ENCODE measurements at places on chromosomes 7 and 10.
A peak's percentile ranks its signal among the peaks of the same experiment; 100 is the strongest.

DNA sequence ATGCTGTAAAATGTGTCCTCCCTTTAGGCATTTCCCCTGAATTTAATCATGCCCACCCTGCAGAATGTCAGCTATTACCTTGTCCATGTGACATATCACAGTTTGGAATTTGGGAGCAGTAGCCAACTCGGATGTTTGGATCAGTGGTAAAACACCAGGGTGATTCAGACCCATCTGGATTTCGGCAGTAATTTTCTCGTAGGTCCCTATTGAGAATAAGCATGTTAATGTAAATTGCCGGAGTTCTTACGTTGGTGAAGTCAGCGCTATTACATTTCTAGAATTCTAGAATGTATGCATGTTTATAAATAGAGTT lies 44.1 kb downstream of the HGF start:
- peak; percentile 26 for DNase-seq

DNA sequence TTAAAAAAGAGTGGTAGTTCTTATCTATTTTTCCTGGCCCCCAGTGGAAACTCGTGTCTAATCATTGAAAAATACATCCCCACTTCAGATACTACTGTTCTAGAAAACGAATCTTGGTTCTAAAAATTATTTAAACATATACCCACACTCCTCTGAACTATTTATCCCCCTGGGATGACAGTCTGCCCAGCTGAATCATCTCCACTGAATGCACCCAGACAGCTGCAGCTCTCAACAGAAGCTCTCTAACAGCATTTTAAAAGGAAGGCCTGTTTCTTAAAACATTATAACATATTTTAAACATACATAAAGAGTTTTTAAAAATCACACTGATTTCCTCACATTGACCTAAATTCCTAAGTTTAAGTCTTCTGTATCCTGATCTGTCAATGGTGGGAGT lies 544.6 kb upstream of the PHF14 start:
- peak; percentile 64 for DNase-seq

GRCh38 chr7:159027056-159027788 lies 117.4 kb downstream of the VIPR2 start:
- peak; percentile 66 for DNase-seq

DNA sequence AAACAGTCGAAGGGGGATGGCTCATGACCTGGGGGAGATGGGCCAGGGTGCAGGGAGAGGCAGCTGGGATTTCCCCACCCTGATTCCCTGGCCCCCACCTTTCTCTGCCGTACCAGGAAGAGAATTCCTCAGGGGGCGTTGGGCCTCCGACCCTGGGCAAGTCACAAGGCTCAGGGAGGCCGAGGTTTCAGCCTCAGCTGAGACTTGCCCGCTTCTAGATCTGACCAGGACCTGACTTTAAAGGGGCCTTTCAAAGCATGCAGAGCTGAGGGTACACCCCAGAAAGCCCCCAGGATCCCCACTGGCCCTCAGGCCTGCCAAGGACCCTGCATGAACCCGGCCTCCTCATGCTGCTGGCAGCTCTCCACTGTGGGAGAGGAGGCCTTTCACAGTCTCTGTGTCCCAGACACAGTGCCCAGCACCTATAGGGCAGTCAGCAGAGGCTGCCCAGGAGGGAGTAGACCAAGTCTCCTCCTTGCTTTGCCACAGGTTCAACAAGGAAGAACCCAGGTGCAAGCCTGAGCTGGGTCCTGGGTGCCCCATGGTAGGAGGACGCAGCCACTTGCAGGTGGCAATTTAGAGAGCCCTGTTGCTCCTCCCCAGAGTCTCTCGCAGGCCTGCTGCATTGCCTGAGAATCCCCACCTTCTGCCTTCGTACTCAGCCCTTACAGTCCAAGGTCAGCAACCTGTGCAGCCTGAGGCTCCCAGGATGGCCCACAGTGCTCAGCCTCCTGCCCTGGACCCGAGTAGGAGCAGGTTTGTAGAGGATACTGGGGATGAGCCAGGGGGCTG lies 89.3 kb downstream of the CHST15 start:
- DNase-seq, result no peak

- no peak for DNase-seq
Measured at GRCh38 chr10:97891497-97892167, 42.0 kb downstream of the GOLGA7B start.

- no peak for DNase-seq
Measured at GRCh38 chr7:12103948-12104347, 107.1 kb upstream of the TMEM106B start.

DNA sequence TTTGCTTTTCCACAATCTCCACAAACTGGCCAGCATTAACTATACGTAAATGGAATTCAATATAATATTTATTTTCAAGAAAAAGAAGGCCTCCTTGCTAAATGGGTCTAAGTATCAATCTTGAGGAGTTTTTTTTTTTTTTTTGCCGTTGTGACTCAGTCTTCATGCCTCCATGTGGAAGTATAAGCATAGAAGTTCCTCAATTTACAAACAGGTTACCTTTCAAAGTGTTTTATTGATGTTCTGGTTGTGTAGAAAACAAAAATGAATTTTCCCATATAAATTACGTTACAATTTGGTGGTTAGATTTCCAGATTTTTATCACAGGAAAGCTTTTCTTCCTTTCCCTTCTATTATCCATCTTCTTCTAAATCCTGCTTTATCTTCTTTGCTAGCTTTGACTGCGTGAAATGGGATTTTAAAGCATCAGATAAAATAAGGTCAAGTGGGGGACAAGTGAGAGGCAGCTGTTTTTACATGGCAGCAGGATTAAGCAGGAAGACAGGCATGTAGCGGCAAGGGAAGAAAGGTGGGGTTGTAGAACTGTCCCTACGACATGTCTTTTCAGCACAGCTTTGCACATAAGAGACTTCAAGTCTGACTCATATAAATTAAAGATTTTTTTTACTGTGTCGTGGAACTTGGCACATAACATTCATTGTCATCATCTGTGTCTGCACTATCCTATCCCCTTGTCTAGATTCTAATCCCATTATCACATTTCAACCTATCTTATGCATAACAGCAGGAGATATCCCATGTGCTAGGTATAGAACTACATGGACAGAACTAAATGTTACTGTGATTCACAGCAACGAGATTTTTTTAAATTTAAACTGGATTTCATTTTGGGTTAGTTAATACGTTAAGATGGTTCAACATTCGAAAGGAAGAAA lies 135.3 kb upstream of the FAM3C start:
- no peak for DNase-seq

DNA sequence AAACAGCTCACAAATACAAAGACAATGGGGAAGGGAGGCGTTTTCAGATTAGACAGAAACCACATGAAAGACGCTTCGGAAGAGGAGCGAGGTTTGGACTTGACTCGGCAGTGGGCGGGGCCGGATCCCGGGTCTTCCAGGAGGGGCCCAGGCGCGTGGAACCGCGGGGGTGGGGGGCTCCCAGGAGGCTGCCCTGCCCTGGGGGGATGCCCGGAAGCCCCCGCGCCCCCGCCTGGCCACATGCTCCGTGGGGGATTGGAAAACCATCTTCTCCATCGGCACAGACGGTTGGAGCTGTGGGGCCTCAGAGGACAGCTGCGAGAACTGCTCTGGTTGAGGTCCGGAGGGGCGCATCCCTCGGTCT lies 186.0 kb upstream of the SHH start:
- DNase-seq, result no peak

GRCh38 chr7:39541511-39541910 lies 24.7 kb upstream of the YAE1 start:
- no peak for DNase-seq

DNA sequence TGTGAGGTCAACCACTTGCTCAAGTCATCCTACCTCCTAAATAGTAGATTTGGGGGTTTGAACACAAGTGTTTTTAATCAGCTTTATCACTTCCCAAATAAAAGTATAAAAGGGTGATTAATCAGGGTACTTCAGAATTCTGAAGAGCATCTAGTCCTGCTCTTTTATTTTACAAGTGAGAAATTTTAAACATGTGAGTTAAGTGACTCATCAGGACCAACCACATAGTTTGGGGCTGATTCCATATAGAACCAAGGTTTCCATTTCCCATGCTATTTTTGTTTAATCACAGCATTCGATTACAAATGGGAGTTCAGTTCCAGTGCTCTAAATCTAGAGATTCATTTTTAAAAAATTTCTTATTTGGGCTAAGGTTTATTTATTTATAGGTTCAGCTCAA lies 113.4 kb downstream of the GPR158 start:
- no peak for DNase-seq

DNA sequence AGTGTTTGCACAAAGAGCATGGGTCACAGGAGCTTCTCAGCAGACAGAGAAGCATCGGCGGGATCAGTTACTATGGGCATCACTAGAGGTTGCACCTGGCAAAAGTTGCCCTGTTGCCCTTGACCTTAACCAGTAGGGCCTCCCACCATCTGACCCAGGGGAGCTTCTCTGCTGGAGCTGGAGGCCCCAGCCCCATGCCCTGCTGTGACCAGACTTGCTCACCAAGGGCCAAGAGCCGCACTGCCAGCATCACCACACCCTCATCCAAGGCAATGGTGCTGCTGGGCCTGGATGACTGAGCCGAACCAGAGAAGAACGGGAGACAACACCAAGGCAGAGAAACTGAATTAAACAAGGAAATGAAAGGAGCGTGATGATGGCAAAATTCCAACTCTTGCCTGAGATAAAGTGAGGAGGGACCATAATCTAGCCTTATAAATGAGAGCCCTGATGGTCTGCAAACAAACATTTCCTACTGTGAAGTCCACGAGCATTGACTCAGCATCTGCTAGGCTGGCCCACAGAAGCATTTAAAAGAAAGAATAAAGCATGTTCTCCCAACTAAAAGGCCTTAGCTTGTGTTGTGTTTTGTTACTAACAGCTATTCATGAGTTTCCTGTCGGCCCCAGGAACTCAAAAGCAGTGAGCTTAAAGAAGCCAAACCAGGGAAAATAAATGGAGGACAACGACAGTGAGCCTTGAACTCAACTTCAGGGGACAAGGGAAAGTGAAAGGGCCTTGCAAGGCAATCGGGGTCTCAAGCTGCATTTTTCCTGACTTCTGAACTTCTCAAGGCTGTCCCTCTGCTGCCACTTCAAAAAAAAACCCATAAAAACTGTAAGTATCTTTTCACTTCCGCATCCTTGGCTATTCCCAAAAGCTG lies 60.4 kb downstream of the AFAP1L2 start:
- DNase-seq, result no peak

- DNase-seq, result no peak
Measured at GRCh38 chr7:29228289-29229011, 33.9 kb downstream of the CHN2 start.

DNA sequence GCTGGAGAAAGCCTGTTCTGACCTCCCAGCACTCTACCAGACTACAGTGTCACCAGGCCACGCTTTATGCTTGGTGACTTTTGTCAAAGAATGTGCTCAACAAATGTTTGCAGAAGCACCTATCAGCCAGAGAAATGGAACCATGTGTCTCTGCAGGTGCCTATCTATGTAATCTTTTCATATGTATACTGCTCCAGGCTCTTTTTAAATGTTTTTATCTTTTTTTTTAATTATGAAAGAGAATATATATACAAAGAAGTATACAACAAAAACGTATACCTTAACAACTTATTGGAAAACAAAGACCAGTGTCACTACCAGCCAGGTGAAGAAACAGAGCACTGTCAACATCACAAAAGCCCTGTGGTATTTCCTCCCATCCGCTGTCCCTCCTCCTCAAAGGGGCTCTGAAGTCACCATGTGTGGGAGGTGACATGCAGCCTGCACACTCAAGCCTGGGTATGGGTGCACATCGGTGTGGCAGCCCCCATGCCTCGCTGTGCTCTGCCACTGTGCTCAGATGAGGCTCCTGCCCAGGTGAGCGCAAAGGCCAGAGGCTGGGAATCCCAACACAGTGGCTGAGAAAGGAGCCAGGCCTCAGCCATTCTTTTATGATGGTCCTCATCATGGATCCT lies 120.6 kb downstream of the CLEC2L start:
- no peak for DNase-seq

GRCh38 chr7:74106846-74107245 lies 23.2 kb downstream of the LIMK1 start:
- no peak for DNase-seq

DNA sequence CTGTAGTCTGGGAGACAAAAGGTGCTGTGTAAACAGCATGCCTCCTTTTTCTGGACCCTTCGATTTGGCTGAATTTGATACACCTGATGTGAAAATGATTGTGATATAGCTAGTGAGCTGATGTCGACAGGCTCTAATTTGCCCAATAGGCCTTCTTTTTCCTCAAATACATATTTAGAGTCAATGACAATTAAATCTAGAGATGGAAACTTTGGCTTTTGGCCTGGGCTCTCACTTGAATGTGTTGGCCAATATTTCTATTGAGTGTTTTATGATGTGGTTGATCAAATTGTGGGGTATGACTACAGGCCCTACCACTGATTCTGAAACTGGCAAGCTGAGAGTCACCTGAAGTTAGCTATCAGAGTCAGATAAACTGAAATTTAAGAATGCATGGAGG lies 151.8 kb upstream of the MEOX2 start:
- DNase-seq, result no peak
